Pons (tissue), 1 donor: ENCODE measurements at places on chromosomes 11 and 22.

DNA sequence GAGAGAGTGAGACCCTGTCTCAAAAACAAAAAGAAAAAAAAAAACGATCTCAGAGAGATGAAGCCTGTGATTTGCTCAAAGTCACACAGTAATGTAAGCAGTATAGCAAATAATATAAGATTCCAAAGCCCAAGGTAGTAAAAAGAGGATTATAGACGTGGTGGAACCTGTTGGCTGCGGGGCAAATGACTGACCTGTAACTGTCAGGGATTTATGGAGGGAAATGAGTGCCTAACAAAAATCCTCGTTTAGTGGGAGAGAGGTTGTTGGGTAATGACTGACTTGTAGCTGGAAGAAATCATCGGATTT, 723 bp upstream of the CLP1 start:
- no peak for DNase-seq

GRCh38 chr11:66953081-66953833, 4.9 kb downstream of the PC start:
- DNase-seq, result no peak

GRCh38 chr11:104843150-104843836, 55.0 kb downstream of the CASP12 start:
- DNase-seq, result no peak

DNA sequence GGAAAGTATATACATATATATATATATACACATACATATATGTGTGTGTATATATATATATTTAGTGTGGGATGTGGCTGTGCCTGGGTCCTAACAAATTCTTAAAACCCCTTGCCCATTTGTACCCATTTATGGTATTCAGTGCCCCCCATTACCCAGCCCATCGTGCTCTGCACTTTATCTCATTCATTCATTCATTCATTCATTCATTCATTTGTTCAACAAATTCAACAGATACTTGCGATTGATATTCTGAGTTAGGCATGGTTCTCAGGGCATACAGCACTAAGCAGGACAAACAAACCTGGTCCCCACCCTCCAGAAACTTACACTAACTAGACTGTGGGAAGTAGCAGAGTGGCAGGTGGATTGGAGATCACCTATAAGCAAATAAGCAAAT, 56.6 kb upstream of the LMO2 start:
- no peak for DNase-seq

DNA sequence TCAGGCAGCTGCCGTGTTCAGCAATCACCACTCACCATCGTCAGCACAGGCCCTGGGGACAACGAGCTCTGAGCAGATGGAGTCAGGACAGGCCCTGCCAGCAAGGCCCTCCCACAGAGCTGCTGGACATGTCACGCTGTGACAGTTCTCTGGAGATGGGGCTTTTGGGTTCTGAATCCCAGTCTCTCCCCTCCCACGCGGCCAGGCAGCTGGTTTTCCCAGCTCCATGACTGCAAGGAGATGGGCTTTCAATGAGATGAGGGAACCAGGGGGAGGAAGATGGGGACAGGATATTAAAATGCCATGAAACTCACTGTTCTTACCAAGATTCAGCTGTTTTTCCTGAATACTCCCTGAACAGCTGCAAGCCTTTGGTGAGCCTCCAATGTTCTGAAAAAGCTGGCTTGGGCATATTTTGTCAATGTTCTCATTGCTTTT, 305.9 kb downstream of the BRD1 start:
- DNase-seq, result peak; percentile 42

GRCh38 chr11:103051151-103051801, 40.7 kb downstream of the DCUN1D5 start:
- no peak for DNase-seq

DNA sequence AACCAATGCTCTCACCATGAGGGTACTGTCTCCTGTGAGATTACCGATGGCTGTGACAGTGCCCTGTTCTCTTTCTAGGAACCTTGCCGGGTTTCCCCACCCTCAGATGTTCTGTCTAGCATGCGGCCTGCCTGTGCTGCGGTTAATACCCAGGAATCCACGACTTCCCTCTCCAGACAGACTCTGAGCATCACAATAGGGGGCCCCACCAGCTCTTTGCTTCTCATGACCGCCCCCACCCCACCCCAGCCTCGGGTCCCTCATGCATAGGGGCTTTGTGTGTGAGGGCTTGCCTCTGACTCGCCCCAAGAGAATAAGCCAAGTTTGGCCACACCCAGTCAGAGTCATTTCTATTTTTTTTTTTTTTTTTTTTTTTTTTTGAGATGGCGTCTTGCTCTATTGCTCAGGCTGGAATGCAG, 10.3 kb downstream of the PARVG start:
- no peak for DNase-seq

DNA sequence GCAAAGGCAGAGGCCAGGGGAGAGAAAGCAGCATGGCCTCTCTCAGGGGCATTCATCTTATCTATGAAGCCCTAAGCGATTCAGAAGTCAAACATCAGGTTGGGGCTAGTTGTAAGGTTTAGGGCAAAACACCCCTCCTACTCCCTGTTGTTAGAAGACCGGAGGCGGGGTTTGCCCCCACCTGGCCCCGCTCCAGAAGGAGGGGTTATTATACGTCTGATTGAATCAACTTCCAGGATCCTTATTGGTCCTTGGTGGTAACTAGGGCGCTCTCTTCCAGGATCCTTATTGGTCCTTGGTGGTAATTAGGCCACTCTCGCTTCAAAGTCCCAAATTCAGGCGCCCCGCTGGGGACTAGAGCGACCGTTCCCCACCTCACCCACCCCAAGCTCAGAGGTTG, 12.1 kb upstream of the SMTN start:
- DNase-seq, result no peak

- no peak for DNase-seq
These were observed 341.6 kb downstream of the MN1 start for GRCh38 chr22:27459999-27460398.

DNA sequence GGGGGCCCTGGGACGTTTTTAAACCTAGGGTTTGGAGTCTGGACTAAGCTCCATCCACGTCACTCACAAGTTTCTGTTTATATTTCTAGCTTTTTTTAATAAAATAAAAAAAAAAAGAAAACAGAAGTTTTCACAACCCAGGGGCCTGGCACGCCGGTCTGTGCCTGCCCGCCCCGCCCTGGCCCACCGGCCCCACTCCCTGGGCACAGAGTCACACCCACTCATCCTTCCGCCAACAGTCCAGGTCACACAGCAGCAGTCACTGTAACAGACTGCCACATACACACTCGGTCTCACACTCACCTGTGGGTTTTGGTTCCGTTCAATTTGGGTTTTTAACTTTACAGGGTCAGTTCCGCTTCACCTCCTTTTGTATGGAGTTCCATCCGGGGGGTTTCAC, 5.3 kb upstream of the ACR start:
- no peak for DNase-seq

DNA sequence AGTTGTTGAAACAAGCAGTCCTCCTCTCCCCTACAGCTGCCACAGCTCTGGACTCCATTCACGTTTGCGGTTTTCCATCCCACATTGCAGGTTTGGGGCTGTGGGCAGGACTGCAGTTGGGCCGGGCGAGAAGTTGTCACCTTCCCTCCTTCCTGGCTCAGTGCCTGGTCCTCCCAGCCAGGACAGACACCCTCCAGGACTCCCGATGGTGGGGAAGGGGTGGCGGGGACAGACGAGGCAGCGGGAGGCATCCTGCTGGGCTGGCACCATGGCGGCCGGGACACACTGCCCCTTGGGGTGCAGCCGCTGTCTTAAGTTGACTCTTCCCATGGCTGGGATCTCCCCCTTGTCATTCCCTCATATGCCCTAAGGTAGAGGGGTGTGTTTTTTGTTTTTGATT, 615.2 kb downstream of the BRD1 start:
- DNase-seq, result no peak

DNA sequence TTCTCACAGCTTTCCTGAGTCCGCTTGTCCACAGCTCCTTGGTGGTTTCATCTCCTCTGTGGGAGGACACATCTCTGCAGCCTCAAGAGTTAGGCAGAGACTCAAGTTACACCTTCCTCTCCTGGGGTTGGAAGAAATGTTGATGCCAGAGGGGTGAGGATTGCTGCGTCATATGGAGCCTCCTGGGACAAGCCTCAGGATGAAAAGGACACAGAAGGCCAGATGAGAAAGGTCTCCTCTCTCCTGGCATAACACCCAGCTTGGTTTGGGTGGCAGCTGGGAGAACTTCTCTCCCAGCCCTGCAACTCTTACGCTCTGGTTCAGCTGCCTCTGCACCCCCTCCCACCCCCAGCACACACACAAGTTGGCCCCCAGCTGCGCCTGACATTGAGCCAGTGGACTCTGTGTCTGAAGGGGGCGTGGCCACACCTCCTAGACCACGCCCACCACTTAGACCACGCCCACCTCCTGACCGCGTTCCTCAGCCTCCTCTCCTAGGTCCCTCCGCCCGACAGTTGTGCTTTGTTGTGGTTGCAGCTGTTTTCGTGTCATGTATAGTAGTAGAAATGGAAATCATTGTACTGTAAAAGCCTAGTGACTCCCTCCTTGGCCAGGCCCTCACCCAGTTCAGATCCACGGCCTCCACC, 11.7 kb downstream of the RASD2 start:
- DNase-seq, result no peak

- no peak for DNase-seq
These were observed 14.3 kb downstream of the PI4KA start for GRCh38 chr22:20844055-20845037.

DNA sequence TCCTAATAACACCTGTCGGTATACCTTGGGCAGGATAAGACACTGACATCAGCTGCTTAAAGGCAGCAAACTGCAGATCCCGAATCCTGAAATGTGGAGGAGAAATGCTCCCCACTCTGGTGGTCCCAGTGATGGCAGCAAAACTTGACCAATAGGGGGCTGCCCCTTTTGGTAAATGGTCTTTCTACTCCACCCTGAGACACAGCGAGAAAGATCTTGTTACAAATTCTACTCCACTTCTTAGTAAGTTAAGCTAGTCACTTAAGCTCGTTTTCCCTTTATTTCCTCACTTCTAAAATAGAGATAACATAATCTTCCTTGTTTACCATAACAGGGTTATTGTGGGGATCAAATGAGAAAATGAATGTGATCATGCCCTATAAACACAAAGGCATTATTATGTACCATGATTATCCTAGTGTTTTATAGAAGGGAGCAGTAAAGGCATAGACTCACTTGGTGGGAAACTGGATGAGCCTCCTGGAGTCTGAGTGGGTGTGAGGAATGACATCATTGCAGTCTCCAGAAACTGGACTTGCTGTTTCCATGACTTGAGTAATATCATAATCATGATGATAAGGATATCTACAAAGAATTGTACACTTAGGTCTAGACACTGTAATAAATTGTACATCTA, 50.9 kb downstream of the ENDOD1 start:
- no peak for DNase-seq

DNA sequence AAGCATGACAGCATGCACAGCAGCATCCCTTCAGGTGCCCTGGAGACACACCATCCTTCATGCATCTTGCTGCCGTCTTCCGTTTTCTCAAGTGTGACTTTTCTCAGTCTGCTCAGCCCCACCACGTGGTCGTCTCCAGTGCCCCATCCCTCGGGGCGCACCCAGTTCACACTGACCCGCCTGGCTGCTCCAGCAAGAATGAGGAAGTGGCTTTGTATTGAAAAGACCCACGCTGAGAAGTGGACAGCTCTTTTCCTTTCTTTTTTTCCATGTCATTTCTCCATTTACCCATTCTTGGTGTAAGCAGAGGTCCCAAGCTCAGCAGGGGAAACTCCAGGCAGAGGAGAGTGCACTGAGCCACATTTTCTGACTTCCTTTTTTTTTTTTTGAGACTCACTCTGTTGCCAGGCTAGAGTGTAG, 14.5 kb downstream of the SERPINH1 start:
- peak; percentile 51 for DNase-seq

- no peak for DNase-seq
These were observed 67.5 kb downstream of the FLI1 start for GRCh38 chr11:128761339-128761738.

GRCh38 chr11:125886997-125887372, 483 bp upstream of the HYLS1 start:
- peak; percentile 46 for DNase-seq

- no peak for DNase-seq
These were observed 4.1 kb upstream of the RAG2 start for GRCh38 chr11:36602135-36602534.

DNA sequence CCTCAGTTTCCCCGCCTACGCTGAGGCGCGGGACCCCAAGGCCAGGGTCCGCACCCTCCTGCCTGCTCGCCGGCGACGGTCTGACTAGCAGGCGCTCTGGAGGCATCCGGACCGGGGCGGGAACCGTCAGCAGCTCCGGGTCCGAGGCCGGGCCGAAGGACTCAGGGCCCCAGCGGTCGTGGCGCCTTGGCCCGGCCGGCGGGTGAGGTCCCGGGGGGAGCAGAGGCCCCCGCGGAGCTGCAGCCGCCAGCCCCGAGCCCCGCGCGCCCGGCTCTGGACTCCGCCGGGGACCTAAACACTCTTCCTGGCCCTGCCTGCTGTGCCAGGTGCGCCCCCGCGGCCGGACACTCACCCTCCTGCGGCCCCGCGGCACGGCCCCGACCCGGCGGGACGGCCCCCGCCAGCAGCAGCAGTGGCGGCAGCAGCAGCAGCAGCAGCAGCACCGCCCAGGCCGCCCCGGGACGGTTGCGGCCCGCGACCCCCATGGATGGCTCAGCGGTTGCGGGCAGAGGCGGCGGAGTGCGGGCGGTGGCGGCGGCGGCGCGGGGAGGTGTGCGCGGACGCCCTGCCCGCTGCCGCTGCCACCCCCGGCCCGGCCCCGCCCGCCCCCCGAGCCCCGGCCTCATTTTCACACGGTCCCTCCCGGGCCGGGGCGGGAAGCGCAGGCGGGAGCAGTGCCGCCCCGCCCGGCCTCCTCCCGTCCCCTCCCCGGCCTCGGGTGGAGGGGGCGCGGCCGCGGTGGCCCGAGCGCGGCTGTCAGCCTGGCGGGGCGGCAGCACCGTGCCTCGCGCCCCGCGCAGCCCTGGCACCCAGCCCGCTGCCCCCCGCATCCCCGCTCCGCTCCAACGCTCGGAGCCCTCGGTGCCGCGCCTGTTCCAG, at the start of gene SCUBE2:
TSS of gene SCUBE2 (minus strand) at position 556 of the 879 bp plus-strand sequence. CDS start at position 485, 71 bp downstream.
- DNase-seq, result no peak

DNA sequence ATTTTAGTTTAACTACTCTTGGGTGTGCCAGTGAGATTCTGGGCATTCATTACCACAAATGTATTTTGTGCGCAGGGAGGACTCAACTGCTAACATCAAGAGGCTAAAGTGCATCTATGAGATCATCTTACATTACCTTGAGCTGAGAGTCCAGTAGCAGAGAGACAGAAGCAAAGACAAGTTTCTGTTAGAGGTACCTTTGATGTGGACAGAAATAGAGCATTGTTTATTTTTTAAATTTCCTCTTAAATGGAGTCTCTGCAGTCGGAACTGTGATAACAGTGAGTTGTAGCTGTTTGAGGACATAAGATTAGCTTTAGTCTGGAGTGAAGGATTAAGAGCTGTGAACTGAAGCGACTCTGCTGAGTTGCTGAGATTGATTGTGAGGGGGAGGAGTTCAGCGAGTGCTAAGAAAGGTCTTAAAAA, 297.0 kb downstream of the CADM1 start:
- DNase-seq, result no peak

- DNase-seq, result no peak
These were observed 6.3 kb upstream of the SEZ6L start for GRCh38 chr22:26162926-26163325.
